ENCODE measurements at places on chromosomes 4 and X. TPM values are rescaled to one million over a fixed set of nuclear protein-coding genes. Genes with fewer than 3 reads are reported as not detected.

Gene MGAT4D
- total RNA-seq = not detected

Gene DUX4
- not detected for total RNA-seq

Gene CLRN2
- total RNA-seq = not detected

Gene GPR173
- 2.2 TPM for total RNA-seq

Gene TGIF2LX
- total RNA-seq = not detected

Gene PRR32
- not detected for total RNA-seq
